ENCODE measurements at places on chromosomes 7 and 10.
A peak's percentile ranks its signal among the peaks of the same experiment; 100 is the strongest.

GRCh38 chr7:9488555-9488954 lies 1055.1 kb downstream of the NXPH1 start:
- DNase-seq: no peak

GRCh38 chr7:158003441-158004122 lies 584.0 kb downstream of the PTPRN2 start:
- DNase-seq: no peak

DNA sequence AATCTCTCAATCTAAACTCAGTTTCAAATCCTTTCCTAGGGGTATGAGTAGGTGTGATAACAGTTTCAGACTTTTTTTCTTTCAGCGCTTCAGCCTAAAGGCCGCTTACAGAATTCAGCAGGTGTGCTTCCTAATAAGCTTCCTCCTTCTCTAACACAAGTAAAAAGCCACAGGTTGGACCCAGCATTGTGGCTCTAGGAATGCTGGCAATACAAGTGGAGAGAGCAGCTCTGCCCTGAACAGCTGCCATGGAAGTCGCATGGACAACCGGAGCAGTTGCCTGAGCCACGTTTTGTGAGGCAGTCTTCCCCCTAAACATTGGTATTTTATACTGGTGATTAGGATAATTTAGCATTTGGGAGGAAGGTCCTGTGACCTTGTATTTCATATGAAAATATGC lies 83.5 kb downstream of the ST7 start:
- no peak for DNase-seq

- no peak for DNase-seq
These were observed 55.2 kb downstream of the TACC2 start for GRCh38 chr10:122044045-122044661.

- DNase-seq: peak; percentile 16
These were observed 32.4 kb downstream of the SEMA3D start for GRCh38 chr7:85154282-85154937.

GRCh38 chr10:130557181-130557845 lies 421.1 kb downstream of the GLRX3 start:
- no peak for DNase-seq

DNA sequence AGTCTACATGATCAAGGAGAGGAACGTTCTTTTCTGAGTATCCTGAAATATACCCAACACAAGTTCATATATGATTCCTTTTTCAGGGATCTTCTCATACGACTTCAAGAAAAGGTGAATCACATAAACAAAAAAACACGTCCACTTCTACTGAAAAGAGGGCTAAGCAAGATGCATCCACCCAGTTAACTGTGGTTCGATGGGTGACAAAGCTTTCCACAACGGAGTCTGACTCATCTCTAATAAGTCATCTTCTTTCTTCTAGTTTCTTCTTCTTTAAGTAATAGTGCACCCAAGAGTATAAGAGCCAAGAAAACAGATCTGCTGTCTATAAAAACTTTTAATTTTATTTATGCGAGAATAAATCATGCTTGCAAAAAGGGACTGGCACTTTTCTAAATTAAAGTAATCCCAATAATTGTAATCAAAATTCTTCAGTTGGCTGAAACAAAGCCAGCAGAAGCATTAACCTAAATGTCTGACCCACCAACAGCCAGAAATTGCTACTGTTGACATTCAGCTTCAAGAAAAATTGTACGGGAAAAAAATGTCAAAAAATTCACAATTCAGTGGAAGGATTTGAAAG lies 146.9 kb upstream of the ANK3 start:
- DNase-seq: no peak

GRCh38 chr7:36182854-36183604 lies 30.0 kb downstream of the EEPD1 start:
- DNase-seq: no peak

- no peak for DNase-seq
These were observed 146.4 kb upstream of the LYZL2 start for GRCh38 chr10:30775779-30776591.

DNA sequence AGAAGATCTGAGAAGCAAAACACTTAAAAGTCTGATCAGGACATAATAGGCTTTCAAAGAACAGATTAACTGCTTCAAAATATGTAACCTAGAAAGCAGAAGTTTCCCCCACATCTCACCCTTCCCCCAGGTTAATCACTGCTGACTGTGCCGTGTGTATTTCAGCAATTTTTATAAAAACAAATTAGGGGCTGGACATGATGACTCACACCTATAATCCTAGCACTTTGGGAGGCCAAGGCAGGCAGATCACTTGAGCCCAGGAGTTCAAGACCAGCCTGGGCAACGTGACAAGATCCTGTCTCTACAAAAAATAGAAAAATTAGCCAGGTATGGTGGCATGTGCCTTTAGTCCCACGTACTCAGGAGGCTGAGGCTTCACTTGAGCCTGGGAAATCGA lies 67.6 kb upstream of the GATA3 start:
- DNase-seq: no peak

DNA sequence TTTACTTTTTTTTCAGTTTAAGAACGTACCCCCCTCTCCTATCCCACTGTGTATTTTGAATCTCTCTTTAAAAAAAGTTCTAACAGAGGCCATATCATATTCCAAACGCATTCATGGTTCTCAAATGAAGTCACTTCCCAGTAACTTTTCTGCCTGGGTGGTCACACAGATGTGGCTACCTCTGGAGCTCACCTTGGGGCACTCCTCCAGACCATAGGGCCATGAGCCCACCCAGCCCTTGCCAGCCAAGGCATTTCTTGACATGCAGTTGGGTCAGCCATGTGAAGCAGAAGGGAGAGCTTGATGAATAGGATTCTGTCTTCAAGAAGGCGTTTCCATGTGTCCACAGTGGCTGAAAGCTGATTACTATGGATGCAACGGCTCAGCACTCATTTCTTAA lies 239.3 kb downstream of the RAB11FIP2 start:
- no peak for DNase-seq

GRCh38 chr7:49099587-49100326 lies 175.4 kb downstream of the CDC14C start:
- DNase-seq: no peak

DNA sequence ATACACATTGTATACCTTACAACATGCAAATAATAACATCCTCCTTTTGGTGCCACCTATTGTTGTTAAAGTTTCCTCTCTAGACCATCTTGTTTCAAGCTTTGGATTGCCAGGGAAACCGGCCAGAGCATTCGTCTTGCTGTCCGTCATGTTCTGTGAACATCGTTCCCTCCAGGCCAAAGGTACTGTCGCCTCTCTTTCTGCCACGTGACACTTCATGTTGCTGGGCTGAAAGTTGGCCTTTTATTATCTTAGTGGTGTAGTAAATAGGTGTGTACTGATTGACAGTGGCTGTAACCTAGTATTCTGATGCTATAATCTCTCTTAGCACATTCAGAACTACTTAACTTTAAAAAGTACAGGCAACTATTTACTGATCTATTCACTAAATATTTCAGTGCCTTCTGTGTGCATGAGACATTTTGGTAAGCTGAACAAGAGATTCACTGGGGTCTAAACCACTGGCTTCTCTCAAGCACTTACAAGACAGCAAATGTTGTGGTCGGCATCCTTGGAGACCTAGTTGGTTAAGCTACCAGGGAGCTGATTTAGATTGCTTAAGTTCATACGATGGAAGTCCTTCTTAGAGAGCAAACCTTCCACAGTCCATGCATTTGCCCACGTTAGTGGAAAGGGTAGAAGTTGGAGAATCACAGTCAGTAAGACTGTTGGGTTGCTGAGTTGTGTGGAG lies 52.4 kb downstream of the SHH start:
- no peak for DNase-seq

- DNase-seq: no peak
These were observed 1005.6 kb downstream of the LRMDA start for GRCh38 chr10:76436981-76437380.

DNA sequence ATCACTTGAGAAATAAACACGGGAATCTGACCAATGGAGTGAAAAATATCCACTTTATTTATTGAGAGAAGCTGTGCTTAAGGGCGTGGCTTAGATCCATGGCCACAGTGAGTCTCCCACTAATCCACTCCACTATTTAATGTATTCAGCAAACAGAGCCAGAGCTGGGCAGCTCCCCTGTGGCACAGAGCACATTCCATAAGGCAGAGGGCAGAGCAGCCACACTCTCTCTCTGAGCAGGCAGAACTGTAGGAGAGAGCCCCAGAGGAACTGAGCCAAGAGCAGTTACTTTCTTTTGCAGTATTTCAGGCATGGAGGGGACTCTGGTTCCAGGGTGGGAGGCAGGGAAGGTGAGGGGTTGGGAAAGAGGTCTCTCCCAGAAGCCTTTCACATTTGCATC lies 106.0 kb downstream of the GALNT17 start:
- no peak for DNase-seq

- peak; percentile 56 for DNase-seq
These were observed at the start of gene PBLD for GRCh38 chr10:68332259-68333057. Gene PBLD (minus strand): TSS chr10:68332928. CDS start chr10:68306844, 26,084 bp downstream.

DNA sequence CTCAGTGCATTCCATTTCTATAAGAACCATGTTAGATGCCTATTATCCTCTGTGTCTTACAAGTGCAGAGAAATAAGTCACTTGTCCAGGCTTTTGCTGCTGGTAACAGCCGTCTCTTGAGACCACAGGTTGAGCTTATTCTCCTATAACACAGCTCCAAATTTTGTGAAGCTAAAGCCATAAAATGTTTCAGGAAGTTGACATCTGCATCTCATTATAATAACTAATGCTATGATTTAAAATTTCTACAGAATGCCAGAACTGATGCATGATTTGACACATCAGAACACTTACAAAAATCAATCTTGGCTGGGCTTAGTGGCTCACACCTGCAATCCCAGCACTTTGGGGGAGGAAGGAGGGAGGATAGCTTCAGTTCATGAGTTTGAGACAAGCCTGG lies 986.9 kb downstream of the TYW1 start:
- DNase-seq: no peak

DNA sequence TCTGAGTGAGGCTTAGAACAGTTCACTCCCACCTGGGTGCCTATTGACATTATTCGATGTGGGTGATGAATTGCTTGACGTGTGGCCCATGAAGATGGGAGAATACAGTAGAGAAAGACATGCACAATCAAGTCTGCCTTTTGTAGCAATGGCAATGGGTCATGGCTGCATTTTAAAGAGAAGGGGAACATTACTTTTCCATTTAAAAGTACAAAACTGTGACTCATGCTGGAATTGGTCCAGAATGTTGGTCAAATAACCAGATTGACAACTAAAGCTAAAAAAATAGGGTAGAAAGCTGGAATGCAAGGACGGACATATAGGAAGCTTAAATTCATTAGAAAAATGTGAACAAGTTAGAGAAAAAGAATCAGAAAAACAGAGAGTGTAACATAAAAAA lies 104.1 kb upstream of the SLC25A13 start:
- DNase-seq: no peak

- DNase-seq: no peak
These were observed 200.9 kb upstream of the CNTNAP2 start for GRCh38 chr7:145915679-145916078.

DNA sequence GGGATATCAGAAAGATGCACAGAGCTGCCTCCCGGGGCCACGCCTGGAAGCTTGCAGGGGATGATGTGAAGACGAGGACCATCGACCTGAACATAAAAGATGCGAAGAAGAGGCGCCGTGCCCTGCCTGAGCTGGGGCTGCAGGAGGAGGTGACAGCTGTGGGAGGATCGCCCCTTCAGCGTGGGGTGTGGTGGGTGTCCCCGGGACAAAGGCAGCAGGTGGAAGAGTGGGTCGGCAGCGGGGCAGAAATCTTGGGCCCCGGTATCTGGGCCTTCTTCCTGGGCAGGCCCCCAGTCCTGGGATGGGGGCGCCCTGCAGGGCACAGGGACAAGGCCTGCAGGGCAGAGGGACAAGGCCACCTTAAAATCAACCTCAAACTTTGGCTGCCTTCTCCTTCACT lies 134.9 kb downstream of the OR13A1 start:
- DNase-seq: no peak

GRCh38 chr7:98165827-98166667 lies 45.2 kb upstream of the BHLHA15 start:
- peak; percentile 57 for DNase-seq
